ENCODE measurements at places on chromosomes 2 and 18. TPM values are rescaled to one million over a fixed set of nuclear protein-coding genes. Genes with fewer than 3 reads are reported as not detected.

The ELOA2 gene
- total RNA-seq, result not detected

- no peak for DNase-seq
- no peaks in the 10 kb centered on the region for H3K36me3 ChIP-seq
- H3K27me3 ChIP-seq, result no peaks in the 10 kb centered on the region
- H3K27ac ChIP-seq, result no peak overlapping the region
- H3K4me1 ChIP-seq, result peaks cover 17% of the 10 kb centered on the region
- H3K4me3 ChIP-seq, result no peak overlapping the region
These were observed 204.8 kb downstream of the LDLRAD4 start for GRCh38 chr18:13423352-13423751.

The TMEM237 gene
- total RNA-seq, result 5.5 TPM

- DNase-seq, result no peak
- no peak overlapping the region for H3K4me3 ChIP-seq
- no peak overlapping the region for H3K27ac ChIP-seq
- no peaks in the 10 kb centered on the region for H3K36me3 ChIP-seq
- peaks cover 2% of the 10 kb centered on the region for H3K27me3 ChIP-seq
- H3K4me1 ChIP-seq, result no peaks in the 10 kb centered on the region
These were observed 61.3 kb downstream of the ZBTB7C start for GRCh38 chr18:48347756-48348326.

GRCh38 chr2:238493880-238494572 is 67.3 kb downstream of the ASB1 start:
- no peaks in the 10 kb centered on the region for H3K36me3 ChIP-seq
- DNase-seq, result peak; percentile 18
- peak overlapping the region; percentile 64 for H3K4me3 ChIP-seq
- peaks cover 41% of the 10 kb centered on the region for H3K4me1 ChIP-seq

GRCh38 chr18:36601316-36601715 is 227.5 kb downstream of the TPGS2 start:
- no peaks in the 10 kb centered on the region for H3K4me1 ChIP-seq
- no peaks in the 10 kb centered on the region for H3K36me3 ChIP-seq
- DNase-seq, result no peak
- H3K27me3 ChIP-seq, result no peaks in the 10 kb centered on the region
- no peak overlapping the region for H3K4me3 ChIP-seq

The HMSD gene
- total RNA-seq, result not detected

DNA sequence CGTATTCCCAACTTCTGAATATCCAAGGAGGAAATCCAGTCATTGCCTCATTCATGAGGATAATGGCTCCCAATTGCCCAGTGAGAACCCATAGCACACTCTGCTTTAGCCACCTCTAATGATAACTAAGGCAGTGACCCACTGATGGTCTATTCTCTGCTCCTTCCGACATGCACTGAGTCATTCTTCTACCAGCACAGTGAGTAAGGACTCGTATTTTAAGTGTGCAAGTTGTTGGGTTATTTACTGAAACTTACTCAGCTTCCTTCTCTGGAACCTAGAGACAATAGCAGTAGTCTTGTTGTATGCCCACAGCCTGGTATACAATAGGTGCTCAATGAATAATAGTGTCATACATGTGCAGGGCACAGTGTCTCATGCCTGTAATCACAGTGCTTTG is 81.1 kb upstream of the ZNF397 start:
- H3K4me1 ChIP-seq, result peaks cover 23% of the 10 kb centered on the region
- no peak overlapping the region for H3K4me3 ChIP-seq
- DNase-seq, result no peak
- no peak overlapping the region for H3K27ac ChIP-seq
- H3K27me3 ChIP-seq, result no peaks in the 10 kb centered on the region
- no peaks in the 10 kb centered on the region for H3K36me3 ChIP-seq

DNA sequence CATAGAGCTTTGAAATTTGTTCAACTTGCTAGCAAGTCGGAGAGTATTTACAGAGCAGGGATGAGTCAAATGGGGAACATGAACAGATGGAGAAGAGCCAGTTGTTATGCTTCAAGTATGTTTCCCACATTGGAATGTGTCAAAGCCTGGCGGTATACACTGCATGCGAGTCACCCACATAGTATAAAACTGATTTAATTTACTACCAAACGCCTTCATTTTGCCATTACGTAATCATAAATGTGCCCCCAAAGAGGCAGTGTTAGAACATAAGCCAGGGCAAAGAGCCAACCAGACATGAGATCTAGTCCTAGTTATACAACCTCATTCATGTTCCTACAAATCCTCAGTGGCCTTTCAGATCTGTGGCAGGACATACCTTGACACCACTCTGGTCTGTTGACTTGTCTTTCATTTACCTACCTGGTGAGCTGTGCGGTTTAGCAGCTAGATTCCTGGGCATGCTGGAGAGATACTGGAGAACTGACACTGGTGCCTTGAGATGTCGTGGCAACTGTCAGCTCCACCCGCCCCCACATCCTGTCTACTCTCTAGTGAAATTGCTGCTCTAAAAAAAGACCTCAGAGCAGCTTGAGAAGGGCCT is 21.7 kb upstream of the NRP2 start:
- H3K27me3 ChIP-seq, result no peaks in the 10 kb centered on the region
- H3K36me3 ChIP-seq, result no peaks in the 10 kb centered on the region
- H3K4me3 ChIP-seq, result peak overlapping the region; percentile 6
- peaks cover 18% of the 10 kb centered on the region for H3K4me1 ChIP-seq
- peak overlapping the region; percentile 53 for H3K27ac ChIP-seq

DNA sequence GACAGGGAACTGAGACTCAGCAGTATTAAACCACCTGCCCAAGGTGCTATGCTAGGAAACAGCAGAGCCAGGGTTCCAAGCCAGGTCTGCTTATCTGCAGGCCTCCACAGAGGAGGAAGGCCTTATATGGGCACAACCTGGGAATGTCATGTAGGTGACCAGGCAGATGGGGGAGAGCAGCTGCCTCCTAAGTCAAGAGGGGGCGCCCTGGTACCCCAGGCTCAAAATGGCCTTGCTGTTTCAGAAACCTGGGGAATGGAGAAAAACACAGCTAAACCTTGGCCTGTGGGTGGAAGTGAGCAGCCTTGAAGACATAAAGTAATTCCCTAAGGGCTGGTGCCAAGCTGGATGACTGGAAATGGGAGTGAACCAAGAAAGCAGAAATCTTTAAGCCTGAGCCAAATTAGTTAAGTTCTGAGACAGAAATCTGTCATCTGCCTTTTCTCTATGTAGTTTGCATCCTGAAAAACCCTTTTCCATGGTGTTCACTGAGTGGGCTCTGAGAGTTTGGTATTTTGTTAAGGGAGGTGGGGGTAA is 79.1 kb downstream of the MAPK4 start:
- H3K27ac ChIP-seq, result no peak overlapping the region
- H3K4me3 ChIP-seq, result no peak overlapping the region
- no peaks in the 10 kb centered on the region for H3K4me1 ChIP-seq
- H3K36me3 ChIP-seq, result no peaks in the 10 kb centered on the region
- H3K27me3 ChIP-seq, result peaks cover 15% of the 10 kb centered on the region
- DNase-seq, result no peak

DNA sequence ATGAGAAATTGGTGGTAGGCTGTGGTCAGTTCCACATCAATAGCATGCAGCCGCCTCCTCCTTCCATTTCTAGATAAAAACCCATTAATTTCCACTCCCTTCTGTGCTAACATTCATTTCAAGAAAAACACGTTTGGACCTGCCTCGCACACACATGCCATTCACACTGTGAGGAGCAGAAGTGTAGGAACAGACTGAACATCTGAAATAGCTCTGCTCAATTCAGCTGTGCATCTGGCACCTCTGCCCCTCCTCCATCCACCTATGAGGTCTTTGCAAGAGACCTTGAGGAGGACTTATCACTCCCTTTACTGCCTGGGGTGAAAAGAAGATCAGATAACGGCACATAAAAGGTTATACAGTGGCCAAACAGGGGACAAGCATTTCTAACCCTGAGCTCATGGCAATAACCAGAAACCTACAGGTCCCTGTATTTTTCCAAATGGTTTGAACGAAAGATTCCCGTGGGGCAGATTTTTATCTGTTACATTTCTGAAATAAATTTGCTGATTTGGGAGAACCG is 30.8 kb upstream of the LRP2 start:
- DNase-seq, result no peak
- H3K4me1 ChIP-seq, result no peaks in the 10 kb centered on the region
- H3K4me3 ChIP-seq, result no peak overlapping the region
- no peaks in the 10 kb centered on the region for H3K36me3 ChIP-seq

The PSD4 gene
- 118 TPM for total RNA-seq

The REEP1 gene
- not detected for total RNA-seq

All from naive thymus-derived CD8-positive, alpha-beta T cell (primary cell).